ENCODE measurements at places on chromosomes 1 and 21.

DNA sequence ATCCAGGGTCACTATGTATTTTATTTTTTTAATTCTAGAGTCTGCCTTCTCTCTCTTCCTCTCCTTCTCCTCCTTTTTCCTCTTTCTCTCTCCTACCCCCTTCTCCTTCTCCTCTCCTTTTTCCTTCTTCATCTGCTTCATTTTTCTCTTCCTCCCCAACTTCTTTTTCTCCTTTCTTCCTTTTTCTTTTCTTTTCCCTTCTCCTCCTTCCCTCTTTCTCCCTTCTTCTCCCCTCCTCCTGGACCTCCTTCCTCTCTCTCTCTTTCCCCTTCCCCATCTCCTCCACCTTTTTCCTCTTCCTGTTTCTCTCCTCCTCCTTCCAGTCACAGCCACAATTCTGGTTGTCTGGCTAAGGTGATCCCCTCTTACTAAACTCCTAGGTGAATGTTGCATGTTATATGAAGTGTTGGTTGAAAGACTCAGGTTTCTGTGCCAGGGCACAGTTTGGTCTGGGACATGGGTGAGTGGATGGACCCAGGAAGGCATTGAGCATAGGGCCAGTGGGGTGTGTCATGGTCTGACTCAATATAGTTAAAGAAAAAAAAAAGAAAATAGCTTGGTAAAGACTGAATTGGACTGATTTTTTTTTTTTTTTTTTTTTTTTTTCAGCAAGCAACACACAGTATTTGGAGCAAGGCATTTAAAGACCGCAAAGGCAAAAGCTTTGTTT, 266.9 kb downstream of the TGFB2 start:
- no peak for DNase-seq

GRCh38 chr1:78501203-78501602, 10.4 kb downstream of the PTGFR start:
- DNase-seq, result no peak

DNA sequence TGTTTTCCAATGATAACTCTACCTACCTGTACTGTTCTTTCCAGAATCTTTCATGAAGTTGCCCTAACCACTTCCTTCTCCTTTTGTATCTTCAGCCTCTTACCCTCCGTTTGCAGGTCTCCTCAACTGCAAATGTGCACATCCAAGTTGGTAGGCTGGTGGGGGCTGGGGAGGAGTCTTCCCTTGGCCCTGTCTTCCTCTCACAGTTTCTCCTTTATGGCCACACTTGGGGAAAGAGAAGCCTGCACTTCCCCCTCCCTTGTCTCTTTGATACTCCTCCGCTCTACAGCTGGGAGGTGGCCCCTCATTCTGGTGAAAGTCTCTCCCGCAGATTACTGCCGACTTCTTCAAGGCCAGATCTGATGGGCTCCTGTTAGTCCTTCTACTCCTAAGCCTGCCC, 26.9 kb upstream of the GPR88 start:
- DNase-seq, result no peak

DNA sequence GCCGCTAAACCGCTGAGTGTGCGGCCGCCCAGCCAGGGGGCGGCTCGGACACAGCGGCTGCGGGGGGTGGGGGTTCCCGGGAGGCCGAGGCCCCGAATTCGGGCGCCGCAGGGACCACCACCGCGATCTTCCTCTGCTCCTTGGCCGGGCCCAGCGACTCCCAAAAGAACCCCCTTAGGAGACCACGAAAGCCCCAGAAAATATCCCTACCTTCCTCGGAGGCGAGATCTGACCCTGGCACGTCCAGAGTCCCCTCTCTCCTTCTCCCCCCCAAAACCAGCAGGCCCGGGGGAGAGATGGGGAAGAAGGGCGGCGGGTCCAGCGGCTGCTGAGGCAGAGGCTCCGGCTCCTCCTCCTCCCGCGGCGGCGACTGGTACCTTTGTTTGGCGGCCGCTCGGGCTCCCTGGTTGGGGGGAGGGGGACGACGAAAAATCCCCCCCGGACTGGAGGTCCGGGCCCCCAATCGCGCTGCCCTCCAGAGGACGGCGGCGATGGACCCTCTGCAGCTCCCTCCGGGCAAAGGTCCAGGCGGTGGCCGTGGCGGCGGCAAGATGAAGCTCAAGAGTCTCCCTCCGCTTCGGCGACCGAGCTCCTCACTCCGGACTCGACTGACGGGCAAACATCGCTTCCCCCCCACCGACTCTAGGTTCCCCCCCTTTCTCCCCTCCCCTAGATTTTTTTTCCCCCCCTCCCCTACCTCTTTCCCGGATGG, at the start of gene ARID4B:
Gene ARID4B, minus strand, starts transcription at position 621 of the 712 bp plus-strand sequence. CDS start 1,260 bp downstream, outside the sequence.
- DNase-seq, result no peak

DNA sequence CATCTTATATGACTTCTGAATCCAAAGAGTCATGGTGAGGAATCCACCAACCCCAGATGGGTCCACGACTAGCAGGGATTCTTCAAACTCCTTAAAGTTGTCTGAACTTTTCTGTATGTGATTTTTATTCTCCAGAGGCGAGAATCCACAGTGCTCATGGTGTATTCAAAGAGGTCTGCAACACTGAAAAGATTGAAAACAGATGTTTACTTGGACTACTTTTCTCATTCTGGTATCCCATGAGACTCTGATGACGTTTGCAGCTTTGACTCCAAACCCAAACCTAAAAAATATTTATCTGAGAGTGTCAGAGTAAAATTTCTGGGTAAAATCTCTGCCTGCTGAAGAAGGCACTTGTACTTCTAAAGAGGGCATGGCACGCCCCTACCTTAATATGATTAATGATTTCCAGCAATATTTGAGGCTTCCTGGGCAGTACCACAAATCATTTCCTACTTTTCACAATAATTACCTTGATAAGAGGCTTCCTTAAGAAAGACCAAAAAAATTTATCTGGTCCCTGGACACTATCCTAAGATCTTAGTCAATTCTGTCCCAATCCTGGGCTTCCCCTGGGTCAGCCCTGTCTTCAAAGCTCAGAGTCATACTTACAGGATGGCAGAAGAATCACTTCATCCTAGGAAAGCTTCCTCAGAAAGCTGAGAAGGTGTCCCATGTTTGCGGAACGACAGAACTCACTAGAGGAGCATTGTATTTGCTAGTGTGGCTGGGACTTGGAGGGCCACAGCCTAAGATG, 76.5 kb upstream of the MAP10 start:
- no peak for DNase-seq

- no peak for DNase-seq
Observed at GRCh38 chr1:170935231-170935630, at the start of gene MROH9. TSS of gene MROH9 (plus strand) at chr1:170935534. CDS start at chr1:170945557, 10,023 bp downstream.

GRCh38 chr21:45763506-45763905, 120.0 kb downstream of the PCBP3 start:
- DNase-seq, result no peak

GRCh38 chr1:211017075-211017718, 116.8 kb downstream of the KCNH1 start:
- no peak for DNase-seq

DNA sequence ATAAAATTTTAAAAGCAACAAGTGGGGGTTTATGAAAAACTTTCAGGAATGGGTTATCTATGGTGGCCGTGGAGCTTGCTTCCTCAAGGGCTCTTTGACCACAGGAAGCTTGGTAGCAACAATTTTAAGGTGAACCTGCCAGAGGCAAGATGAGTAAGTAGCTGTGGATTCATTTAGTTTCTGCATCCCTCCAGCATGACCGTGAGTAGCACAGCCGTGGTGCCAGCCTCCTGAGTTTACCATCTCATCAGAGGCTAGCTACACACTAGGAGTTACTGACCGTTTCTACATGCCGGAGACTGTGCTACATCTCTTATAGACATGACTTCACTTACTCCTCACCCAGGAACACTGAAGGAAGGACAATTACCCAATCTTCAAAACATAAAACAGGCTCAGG, 30.1 kb upstream of the PLEKHG5 start:
- no peak for DNase-seq

DNA sequence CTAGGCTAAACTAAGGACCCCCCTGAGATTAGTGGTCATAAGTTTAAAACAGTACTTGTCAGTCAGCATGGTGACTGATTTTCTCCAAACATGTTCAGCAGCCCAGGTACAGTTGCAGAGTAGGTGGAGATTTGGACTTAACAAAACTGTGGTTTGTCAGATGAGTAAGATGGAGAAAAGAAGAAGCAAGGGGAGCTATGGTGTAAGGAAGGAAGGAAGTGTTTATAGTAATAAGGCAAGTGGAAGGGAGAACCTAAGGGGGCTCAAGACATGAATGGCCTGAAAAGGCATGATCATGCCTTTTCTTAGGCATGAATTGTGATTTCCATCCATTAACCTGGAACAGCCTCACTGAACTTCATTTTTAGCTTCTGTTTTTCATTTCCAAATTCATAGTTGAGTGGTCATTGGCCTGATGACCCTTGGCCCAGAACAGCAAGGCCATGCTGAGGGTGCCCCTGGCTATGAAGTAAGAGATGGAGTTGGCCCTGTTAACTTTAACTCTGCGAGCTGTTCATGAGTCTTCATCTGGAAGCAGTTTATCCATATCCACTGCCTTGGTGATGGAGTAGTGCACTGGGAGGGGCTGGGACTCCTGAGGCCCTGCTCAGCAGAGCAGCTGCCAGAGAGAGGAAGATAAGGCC, 60.7 kb downstream of the LRRC8D start:
- no peak for DNase-seq

GRCh38 chr1:155933591-155934096, 569 bp downstream of the KHDC4 start:
- DNase-seq, result no peak

DNA sequence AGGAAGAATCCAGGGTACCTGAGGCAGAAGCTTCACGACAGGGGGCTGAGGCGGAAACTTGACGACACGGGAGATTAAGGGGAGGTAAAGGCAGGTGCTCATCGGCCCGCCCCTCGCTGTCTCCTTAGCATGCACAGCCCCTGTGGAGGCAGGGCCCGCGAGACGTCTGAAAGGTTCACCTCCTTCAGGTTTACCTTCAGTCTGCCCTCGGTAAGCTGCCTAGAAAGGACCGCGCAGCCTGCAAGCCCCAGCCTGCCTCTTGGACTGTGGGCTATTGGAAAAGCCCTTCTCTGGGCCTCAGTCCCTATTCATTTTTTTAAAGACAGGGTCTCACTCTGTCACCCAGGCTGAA, 28.5 kb downstream of the KNCN start:
- no peak for DNase-seq

GRCh38 chr1:181737056-181737455, 253.7 kb downstream of the CACNA1E start:
- no peak for DNase-seq

DNA sequence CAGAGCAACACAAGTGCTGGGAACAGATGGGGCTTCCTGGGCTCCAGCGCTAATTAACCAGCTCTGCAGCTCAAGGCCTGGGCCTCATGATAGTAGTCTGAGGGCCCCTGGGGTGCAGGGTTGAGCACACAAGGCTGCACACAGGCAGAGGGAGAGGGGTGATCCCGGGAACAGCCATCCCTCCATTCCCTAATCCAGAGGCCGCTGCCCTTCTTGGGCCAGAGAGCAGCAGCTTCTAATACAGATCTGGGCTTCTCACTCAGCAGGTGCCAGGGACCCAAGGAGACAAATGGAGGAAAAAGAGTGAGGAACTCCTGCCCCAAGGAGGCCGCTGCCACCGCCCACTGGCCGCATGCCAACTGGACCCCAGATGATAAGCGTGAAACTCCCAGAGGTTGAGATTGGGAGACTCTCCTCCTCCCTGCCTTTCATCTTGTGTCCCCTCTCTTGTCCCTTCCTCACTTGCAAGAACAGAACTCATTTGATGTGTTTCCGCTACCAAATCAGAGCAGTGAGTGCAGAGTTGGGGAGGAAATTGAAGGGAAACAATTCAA, 58.0 kb upstream of the IFNAR2 start:
- DNase-seq, result no peak

- no peak for DNase-seq
Observed at GRCh38 chr21:34792504-34793089, 123.8 kb downstream of the CLIC6 start.

- DNase-seq, result peak; percentile 44
Observed at GRCh38 chr21:27192281-27192949, 225.5 kb upstream of the ADAMTS5 start.

GRCh38 chr1:43464681-43465504, 11.2 kb upstream of the HYI start:
- no peak for DNase-seq

DNA sequence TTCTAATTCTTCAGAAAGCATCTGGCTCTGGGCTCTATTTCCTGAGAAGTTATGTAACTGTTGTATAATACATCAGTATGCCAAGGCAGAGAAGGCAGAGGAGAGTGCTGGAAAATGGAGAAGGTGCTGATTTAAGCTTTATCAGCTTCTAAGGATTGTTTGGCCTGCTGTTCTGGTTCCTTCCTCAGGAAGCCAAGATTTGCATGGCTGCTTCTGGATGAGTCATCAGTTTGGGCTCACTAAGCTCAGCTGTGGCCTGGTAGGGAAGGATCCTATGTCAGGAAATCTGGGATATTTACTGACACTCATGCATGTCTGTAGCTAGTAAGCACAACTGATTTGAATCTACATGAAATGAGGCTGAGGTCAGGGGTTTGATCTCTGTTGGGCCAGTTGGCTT, 73.2 kb upstream of the ADGRL4 start:
- peak; percentile 37 for DNase-seq

DNA sequence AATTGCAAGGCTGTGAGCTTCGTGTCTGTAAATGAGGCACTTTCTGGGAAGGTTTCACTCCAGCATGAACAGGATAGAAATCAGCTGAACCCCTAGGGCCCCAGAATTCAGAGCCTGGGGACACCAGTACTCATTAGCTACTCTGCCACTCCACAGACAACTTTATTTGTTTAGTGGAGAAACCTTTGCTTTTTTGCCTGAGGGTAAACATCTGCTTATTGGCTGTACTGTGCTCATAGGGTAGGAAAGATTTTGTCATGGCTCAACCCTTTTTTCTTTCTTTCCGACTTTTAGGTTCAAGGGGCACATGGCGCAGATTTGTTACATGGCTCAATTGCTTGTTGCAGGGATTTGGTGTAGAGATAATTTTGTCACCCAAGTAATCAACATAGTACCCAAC, 138.4 kb upstream of the BACE2 start:
- no peak for DNase-seq

GRCh38 chr1:100969327-100969726, 56.3 kb downstream of the DPH5 start:
- DNase-seq, result no peak

DNA sequence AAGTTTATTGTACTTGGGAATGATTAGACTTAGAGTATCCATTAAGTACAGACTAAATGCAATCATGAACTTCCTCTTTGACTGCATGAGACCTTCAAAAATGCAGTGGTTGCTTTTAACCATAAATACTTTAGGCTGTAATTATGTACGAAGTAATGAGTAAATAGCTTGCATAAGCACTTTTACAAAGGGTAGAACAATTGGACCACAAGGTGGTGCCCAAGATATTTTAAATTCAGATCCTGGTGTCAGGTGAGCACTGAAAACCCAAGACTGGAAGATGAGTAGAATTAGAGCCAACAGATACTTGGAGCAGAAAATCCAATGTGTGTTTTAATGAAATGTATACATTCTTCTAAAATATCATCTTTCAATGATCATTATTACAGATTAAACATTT, 43.4 kb upstream of the RHOU start:
- no peak for DNase-seq
